Testis (tissue), 5 donors: ENCODE measurements at places on chromosomes 7 and 10.

GRCh38 chr10:59033622-59034021 is 142.8 kb upstream of the PHYHIPL start:
- no peak for DNase-seq

GRCh38 chr10:18759575-18759974 is 100.3 kb downstream of the ARL5B start:
- no peak for DNase-seq

- no peak for DNase-seq
These were observed 63.4 kb downstream of the CAV1 start for GRCh38 chr7:116588225-116588624.

DNA sequence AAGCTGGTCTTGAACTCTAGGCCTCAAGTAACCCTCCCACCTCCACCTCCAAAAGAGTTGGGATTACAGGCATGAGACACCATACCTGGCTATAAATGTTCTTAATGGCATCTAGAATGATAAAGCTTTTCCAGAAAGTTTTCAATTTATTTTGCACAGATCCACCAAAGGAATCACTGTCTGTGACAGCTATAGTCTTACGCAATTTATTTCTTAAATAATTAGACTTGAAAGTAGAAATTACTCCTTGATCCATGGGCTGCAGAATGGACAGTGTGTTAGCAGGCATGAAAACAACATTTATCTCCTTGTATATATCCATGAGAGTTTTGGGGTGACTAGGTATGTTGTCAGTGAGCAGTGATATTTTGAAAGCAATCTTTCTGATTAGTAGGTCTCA is 33.8 kb downstream of the GALNT11 start:
- no peak for DNase-seq

- DNase-seq: no peak
These were observed 32.8 kb upstream of the CDH23 start for GRCh38 chr10:71363936-71364335.

DNA sequence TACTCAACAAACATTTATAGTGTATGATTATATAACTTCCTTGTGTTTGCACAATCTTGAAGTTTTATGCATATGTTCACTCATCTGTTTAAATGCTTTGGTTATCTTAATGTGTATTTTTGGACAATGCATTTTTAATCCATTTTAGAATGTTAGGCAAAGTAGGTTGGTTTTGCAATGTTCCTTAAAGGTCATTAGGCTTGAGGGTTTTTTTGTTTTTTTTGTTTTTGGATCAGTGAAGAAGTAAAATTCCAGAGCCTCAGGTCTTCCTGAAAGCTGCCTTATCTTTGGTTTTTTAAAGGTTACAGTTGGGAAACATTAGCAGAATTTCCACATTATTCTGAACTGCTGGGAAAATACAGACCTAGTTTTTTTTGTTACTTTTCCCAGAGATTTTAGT is 12.8 kb downstream of the MDFIC start:
- DNase-seq: no peak

- no peak for DNase-seq
These were observed 127.6 kb downstream of the ACTR3B start for GRCh38 chr7:152887191-152887590.

- no peak for DNase-seq
These were observed 50.3 kb upstream of the MACC1 start for GRCh38 chr7:20267482-20267881.

DNA sequence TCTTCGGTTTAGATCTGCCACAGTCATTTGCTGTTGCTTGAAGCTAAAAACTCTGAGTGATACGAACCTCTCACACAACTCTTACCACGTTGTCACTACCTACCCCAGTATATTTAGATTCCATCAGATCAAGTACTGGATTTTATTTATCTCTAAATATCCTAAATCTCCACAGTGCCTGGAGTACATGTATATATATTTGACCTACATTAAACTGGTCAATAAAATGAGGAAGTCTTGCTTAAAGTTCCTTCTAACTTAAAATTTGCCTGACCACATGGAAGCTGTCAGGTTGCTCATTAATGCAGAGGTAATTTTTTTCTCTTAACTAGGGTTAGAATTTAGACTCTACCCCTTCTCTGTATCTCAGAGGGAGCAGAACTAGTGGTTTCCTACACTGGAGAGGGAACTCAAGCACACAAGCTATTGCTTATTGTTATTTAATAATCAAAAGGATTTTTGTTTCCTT is 3.1 kb upstream of the MACC1 start:
- DNase-seq: no peak

- DNase-seq: no peak
These were observed 202.9 kb downstream of the GRID1 start for GRCh38 chr10:86163522-86164173.

GRCh38 chr10:102975483-102976379 is 57.6 kb downstream of the CNNM2 start:
- DNase-seq: no peak

DNA sequence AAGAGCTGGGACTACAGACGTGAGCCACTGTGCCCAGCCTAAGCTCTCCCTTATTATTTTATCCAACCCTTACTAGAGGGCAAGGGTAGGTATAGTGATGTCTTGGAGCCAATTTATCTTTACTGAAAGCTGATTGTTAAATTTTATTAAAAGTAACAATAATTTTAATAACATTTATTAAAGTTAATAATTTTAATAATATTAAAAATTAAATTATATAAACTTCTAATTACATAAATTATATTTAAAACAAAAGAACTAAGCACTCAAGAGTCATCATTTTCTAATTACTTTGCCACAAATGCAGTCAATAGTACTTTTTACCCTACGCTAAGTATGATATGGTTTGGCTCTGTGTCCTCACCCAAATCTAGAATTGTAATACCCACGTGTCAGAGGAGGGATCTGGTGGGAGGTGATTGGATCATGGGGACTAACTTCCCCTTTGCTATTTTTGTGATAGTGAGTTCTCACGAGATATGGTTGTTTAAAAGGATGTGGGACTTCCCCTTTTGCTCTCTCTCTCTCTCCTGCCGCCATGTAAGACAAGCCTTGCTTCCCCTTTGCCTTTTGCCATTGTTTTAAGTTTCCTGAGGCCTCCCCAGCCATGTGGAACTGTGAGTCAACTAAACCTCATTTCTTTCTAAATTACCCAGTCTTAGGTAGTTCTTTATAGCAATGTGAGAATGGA is 58.4 kb upstream of the ETV1 start:
- no peak for DNase-seq

GRCh38 chr7:87574630-87575029 is 26.1 kb downstream of the ABCB1 start:
- DNase-seq: no peak

- DNase-seq: no peak
These were observed 421.5 kb upstream of the LRGUK start for GRCh38 chr7:133705596-133705995.

DNA sequence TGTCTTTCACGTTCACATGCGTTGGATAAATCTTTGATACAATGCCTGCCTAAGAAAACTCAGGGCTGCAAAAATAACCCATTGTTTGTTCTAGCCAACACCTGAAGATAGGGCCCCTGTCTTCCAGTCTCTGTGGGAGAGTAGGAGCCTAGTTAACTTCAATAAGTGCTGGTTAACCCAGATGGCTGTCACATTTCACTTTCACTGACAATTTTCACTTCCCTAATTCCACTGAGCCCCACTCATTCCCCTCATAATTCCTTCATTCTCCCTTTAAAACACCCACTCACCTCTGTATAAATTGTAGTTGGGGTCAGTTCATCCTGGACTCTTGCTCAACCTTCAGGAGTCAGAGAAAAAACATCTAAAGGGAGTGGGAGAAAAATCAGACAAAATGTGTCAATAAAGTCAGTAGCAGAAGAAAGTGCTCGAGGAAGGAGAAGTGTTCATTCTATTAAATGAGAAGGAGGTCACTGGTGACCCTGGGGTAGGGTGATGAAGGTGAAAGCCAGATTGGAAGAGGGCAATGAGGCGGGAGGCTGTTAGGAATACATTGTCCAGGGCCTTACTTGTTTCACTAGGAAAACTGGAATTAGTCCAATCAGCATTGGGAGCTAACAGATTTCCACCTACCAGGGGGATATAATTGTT is 51.2 kb upstream of the ABI1 start:
- no peak for DNase-seq

DNA sequence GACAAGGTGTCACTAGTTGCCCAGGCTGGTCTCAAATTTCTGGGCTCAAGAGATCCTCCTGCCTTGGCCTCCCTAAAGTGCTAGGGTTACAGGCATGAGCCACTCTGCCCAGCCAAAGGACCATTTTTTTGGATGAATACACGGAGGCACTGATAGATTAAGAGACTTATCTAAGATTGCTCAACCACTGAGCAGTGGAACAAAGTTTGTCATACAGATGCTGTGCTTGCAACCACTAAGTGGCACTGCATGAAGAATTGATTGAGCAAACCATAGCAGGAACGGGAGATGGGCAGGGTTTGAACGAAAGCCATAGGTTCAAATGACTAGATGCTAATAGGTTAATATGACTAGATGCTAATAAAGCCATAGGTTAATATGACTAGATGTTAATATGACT is 61.1 kb downstream of the EBLN1 start:
- DNase-seq: no peak
